ENCODE measurements at places on chromosomes 3 and 15.

DNA sequence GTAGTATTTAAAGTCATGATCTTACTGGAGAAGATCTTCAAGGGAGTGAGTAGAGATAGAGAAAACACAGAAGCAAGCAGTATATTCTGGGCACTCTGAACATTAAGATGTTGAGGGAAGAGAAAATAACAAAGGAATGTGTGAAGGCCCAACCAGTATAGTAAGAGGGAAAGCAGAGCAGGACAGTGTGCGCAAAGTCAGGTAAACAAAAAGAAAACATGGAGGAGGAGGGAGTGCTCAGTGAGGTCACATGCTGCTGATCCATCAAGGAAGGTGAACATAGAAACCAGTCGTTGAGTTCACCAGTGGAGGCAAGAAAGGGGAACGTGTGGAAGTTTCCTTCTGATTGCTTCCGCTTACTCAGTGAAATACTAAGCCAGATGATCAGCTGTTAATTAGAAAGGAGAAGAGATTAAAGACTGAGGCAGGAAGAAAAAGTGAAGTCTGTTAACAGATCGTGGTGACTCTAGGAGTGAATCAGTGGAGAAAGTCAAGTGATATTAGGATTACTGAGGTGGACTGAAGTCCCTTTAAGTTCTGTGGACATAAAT lies 47.2 kb downstream of the OPA1 start:
- no peak for DNase-seq

- no peak for DNase-seq
These were observed 519.2 kb downstream of the NAALADL2 start for GRCh38 chr3:175378348-175378747.

GRCh38 chr15:25985165-25985564 lies 122.0 kb upstream of the ATP10A start:
- no peak for DNase-seq

GRCh38 chr3:119145500-119146167 lies at the start of gene TEX55:
Gene TEX55 (plus strand): TSS chr3:119146165. CDS start chr3:119146190, 25 bp downstream.
- no peak for DNase-seq

DNA sequence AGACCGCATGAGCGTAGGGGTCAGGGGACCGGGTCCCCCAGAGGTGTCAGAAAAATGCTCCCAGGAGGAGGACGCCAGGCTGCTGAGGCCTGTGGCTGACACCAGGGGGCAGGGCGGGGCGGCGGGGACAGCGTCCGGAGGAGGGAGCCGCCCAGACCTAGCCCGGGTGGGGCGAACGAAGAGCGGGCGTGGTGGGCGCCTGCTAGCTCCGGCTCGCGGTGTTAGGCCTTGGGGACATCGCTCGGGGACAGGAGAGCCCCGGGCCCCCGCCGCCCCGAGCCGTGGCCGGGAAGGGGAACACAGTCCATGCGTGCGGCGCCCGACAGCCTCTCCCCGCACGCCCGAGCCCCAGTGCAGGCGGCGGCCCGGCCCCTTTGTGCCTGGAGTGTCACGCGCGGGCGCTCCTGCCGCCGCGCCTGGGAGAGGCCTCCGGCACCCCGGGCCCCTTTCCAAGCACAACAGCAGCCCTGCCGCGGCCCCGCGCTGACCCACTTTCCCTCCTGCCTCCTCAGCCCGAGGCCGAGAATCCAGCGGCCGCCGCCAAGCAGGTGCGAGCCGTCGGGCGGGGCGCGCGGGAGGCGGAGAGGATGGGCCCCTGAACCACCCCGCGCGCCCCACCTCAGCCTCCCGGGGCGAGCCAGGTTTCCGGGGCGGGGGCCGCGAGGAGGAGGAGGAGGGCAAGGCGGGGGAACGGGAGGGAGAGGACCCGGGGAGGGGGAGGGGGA lies 111.0 kb upstream of the KLF13 start:
- peak; percentile 61 for DNase-seq

GRCh38 chr15:34789326-34789725 lies 6.0 kb downstream of the ACTC1 start:
- DNase-seq, result no peak

- DNase-seq, result no peak
These were observed 93.0 kb downstream of the BDH1 start for GRCh38 chr3:197462808-197463207.

- no peak for DNase-seq
These were observed 26.6 kb upstream of the KY start for GRCh38 chr3:134677196-134677986.

DNA sequence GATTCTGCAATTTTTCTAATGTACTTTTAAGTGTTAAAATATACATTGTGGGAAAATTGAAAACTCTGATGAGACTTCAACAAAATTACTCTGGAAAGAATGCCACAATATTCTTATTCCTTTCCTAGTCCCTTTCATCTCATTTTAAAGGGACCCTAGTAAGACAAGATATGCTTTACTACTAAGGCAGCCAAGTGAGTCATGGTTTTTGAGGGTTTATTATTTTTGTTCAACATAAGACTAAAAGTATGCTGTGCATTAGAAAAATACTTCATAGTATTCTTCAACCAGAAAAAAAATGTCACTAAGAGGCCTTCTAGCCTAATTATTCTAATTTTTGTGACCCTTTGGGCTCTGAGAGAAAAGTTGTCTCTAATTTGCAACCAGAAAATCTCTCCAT lies 7.4 kb downstream of the IL12A start:
- no peak for DNase-seq

GRCh38 chr15:100529556-100529955 lies 806 bp upstream of the CERS3 start:
- no peak for DNase-seq

DNA sequence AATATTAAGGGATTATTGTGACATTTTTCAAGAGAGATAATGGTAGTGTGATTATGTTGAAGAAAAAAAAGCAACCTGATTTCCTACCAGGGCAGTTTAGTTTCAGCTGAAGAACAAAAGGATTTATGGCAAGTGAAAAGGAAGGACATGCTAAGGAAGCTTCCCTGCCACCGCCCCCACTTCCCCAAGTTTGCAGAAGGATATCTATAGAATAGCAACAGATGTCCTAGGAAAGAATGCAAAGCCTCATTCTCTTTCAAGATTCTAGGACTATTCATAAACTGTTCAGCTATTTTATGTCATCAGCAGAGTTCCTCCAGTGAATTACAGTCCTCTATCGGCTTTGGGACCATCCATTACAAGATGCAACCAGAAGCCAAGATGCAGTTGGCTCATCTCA lies 160.8 kb downstream of the SATB1 start:
- DNase-seq, result no peak

DNA sequence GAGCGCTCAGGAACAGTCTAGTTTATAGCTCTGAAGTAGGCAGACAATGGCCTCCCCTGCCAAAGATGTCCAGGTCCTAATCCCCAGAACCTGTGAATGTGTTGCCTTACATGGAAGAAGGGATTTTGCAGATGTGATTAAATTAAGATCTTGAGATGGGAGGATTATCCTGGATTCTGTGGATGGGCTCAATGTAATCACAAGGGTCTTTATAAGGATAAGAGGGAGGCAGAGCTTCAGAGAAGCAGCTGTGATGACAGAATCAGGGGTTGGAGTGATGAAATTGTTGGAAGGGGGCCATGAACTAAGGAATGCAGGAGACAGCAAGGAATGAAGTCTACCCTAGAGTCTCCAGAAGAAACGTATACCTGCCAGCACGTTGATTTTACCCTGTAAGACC lies 14.0 kb upstream of the GK5 start:
- DNase-seq, result no peak

DNA sequence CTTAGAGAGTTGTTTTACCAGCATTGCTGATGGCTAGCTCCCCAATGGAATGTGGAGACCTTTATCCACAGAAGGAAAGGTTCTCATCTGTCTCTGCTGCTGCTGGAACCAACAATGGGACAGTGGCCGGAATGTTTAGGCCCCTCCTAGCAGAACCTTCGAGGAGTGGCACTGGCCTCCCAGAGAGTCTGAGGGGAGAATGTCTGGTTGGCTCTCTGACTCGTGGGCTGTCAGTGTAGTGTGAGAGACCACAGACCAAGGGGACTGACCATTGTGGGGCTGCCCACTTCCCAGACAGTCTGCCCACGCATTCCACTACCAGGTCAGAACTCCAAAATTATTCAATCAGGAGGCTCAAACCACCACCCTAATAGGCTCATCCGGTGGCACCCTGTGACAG lies 5.1 kb downstream of the RASL12 start:
- DNase-seq, result no peak

GRCh38 chr3:74049444-74049843 lies 424.7 kb upstream of the PDZRN3 start:
- no peak for DNase-seq

DNA sequence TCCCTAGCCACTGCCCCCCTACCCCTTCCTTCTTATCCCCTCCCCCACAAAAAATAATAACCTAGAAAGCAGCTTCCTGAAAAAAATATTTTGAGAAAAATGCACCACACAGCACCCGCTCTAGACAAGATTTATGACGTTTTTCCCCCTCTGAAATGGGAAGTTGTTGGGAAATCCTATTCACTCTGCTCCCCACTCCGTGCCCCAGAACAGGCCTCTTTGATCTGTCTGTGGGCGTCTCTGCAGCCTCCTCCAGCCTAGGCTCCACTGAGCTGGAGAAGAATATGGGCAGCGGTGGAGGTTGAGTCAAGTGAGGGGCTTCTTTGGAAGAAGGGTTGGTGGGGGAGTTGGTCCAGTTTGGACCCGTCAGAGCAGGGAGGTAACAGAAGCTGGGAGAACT lies 28.5 kb upstream of the POLG start:
- no peak for DNase-seq

GRCh38 chr3:185309795-185310194 lies 53.1 kb upstream of the MAP3K13 start:
- DNase-seq, result no peak

DNA sequence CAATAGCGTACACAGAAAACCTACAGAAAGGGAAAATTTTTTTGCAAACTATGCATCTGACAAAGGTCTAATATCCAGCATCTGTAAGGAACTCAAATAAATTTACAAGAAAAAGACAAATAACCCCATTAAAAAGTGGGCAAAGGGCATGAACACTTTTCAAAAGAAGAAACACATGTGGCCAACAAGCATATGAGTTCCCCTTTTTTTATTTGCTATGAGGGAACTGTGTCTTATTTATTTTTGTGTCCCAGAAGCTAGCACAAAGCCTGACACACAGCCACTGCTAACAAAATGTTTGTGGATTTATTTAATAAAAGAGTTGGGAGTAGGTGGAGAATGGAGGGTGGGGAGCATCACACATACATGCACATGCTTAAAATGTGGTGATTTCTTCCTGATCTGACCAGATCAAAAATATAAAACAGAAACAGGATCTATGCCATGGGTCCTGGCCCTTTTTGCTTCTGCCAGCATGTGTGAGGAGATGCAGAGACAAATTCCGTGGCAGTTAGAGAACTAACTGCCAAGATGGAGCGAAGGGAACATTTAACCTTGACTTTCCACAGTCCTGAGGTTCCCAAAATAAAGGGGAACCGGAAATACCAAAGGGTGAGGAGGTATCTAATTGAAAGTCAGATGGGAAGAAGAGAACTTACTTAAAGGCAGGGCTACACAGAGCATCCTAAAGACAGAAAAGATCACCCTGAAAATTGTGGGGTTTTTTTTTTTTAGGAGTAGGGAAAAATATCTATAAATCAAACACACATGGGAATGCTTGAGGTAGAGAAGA lies at the start of gene TMEM202:
TSS of gene TMEM202 (plus strand) at position 510 of the 793 bp plus-strand sequence. CDS start at position 532, 22 bp downstream.
- DNase-seq, result no peak

GRCh38 chr3:75272691-75273090 lies 391.4 kb upstream of the FRG2C start:
- no peak for DNase-seq

GRCh38 chr3:126945171-126945721 lies 37.7 kb upstream of the PLXNA1 start:
- DNase-seq, result no peak

- no peak for DNase-seq
These were observed 42.4 kb downstream of the TMEM40 start for GRCh38 chr3:12716605-12717151.

- no peak for DNase-seq
These were observed 116.8 kb downstream of the GALK2 start for GRCh38 chr15:49286649-49287404.

DNA sequence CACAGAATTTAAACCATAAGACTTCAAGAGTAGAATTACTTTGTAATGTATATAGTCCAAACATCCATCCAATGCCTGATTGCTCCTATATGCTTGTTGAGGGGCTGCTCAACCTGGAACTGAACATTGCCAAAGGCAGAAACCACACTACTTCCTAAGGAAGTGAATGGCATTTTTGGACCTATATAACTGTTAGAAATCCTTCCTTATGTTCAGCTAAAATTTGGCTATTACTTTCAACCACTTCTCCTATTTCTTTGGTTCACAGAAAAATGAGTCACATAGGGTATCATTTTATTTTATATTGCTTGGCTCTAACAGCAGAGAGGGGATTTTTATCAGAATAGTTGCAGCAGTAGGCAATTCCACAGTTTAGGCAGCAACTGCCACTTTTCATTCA lies 342.1 kb downstream of the SLC9A9 start:
- DNase-seq, result no peak

DNA sequence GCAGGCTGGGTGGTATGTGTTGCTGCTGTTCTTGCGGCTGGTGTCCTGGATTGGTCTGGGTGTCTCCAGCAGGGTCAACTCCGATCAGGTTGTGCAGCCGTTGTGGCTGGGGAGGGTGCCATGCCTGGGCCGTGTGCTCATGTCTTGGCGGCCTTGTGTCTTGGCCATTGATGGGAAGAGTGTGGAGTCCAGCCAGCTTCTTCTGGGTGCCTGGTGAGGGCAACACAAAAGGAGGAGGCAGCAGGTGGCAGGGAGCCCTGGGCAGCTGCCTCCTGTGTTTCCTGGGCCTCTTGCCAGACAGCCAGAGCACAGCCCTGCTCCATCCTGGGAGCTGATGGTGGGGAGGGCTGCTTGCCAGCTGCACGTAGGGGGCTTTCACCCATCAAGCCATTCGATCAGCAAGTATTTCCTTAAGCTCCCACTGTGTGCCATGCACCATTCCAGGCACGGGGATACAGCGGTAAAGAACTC lies 4.3 kb downstream of the CHAC1 start:
- no peak for DNase-seq

DNA sequence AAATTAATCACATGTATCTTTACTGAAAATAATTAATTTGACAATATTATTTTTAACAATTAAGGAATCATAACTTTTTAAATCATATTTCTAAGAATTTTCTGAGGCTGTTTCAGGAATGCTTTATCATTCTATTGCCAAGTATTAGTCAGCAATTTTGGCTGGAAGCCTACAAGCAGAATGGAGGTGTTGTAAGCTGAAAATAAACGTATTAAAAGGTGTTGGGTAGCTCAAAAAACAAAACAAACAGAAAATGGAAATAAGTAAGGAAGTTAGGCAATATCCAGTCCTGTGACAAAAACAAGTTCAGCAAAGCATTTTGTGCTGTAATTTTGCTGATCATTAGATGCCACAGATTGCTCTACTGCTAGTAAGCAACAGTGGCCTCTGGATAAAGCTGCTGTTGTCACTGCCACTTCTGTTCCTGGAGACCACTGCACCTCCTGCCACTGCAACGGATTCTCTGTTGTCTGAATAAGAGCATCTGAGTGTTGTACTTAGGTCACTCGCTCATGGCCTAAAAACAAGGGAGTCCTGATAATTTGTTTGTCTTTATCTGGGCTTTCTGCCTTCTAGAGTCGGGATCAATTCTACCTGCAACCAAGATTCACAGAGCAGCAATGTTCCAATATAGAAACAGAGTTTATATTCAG lies 63.5 kb upstream of the SLITRK3 start:
- no peak for DNase-seq

- DNase-seq, result no peak
These were observed 108.3 kb upstream of the FGF7 start for GRCh38 chr15:49314716-49315115.

- no peak for DNase-seq
These were observed 5.4 kb upstream of the TBC1D21 start for GRCh38 chr15:73867956-73868355.

Measured in stimulated activated CD8-positive, alpha-beta memory T cell treated with anti-CD3 and anti-CD28 coated beads, Interleukin-15, amount 100 ng/mL, for 4 hours (primary cell).